Motor neuron (in vitro differentiated cells): ENCODE measurements at places on chromosomes 4 and X. TPM values are rescaled to one million over a fixed set of nuclear protein-coding genes. Genes with fewer than 3 reads are reported as not detected.

Gene PCDH18
- 16.7 and 18.4 TPM in 2 replicates for total RNA-seq

Gene NDP
- total RNA-seq: 13.3 and 14.0 TPM in 2 replicates

Gene SPANXA1
- total RNA-seq: not detected in 2 replicates

Gene SNCA
- total RNA-seq: 3.4 and 5.0 TPM in 2 replicates

Gene EOLA1
- total RNA-seq: 17.0 and 19.9 TPM in 2 replicates

Gene TKTL1
- not detected in 2 replicates for total RNA-seq

Gene VCX3B
- not detected in 2 replicates for total RNA-seq

Gene SSX2B
- total RNA-seq: 0.41 TPM in 1 of 2 replicates, not detected in the other

Gene HMX1
- total RNA-seq: not detected in 2 replicates

Gene FAM133A
- 0.31 TPM in 1 of 2 replicates, not detected in the other for total RNA-seq

Gene ADGRL3
- 81.8 and 84.8 TPM in 2 replicates for total RNA-seq

Gene MAPK10
- total RNA-seq: 64.2 and 69.4 TPM in 2 replicates

Gene ZNF827
- total RNA-seq: 16.1 and 20.5 TPM in 2 replicates

Gene EPGN
- total RNA-seq: 0.43 TPM in 1 of 2 replicates, not detected in the other

Gene GDPD2
- 5.4 and 5.8 TPM in 2 replicates for total RNA-seq

Gene TMEM31
- total RNA-seq: 0.73 TPM in 1 of 2 replicates, not detected in the other

Gene PNMA6A
- 11.0 and 12.0 TPM in 2 replicates for total RNA-seq

Gene MGAT4D
- total RNA-seq: 0.35 TPM in 1 of 2 replicates, not detected in the other

Gene EDA2R
- 26.7 and 29.8 TPM in 2 replicates for total RNA-seq

Gene PARM1
- total RNA-seq: 0.19 and 0.21 TPM in 2 replicates

Gene NR3C2
- total RNA-seq: 1.9 and 2.0 TPM in 2 replicates

Gene CCNA2
- 34.2 and 35.4 TPM in 2 replicates for total RNA-seq

GRCh38 chr4:89296399-89296798 is 11.2 kb downstream of the GPRIN3 start:
- no peak for ATAC-seq

DNA sequence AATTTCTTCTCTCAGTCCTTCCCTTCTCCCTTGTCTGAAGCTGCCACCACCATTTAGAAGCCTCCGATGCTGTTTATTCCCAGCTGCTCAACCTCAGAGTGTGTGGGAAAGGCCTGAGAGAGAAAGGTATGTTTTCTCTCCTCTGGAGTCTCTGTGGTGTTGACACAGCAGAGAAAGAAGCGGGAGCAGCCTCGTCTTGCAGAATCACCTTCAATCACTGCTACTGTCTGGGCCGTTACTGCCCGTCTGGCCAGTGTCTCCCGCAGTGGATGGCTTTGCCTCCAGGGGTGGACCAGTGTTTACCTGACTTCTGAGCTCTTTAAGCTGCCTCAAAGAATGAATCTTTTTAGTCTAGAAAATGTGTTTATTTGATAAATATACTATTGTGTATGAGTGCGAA is 148.9 kb upstream of the FAM47C start:
- no peak for ATAC-seq

DNA sequence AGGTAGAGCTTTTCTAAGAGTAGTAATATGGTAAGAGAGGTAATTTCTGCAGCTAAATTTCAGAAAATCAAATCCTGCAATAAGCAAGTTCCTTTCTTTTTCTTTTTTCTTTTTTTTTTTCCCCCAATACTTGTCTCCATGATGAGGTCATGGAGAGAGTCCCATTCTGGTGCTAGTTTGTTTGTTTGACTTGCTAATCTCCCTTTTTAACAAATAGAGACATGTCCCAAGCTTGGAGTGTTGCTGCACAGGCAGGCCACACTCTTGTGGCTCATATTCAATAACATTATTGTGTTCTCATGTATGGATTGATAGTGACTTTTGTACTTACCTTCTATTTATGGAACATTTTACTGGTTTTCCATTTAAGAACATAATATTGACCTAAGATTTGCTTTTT is 25.5 kb downstream of the PTPN13 start:
- ATAC-seq: peak; percentile 50

DNA sequence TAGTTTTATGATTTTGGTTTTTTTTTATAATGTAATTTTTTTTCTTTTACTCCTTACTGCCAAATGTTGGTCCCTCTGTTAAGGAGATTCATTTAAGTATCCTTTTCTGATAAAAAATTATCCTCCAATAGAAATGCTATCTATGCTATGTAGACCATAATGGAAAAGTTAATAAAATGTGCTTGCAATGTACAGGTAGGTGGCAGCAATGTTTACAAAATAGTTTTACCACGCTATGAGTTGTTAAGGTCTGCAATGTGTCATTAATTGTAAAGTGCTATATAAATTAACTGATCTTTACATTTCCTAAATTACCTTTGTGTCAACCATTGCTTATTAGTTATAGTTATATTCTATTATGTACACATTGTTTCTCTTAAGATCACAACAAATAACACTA is 3.8 kb upstream of the CENPC start:
- no peak for ATAC-seq

GRCh38 chrX:39008549-39008948 is 207.3 kb downstream of the MID1IP1 start:
- no peak for ATAC-seq

DNA sequence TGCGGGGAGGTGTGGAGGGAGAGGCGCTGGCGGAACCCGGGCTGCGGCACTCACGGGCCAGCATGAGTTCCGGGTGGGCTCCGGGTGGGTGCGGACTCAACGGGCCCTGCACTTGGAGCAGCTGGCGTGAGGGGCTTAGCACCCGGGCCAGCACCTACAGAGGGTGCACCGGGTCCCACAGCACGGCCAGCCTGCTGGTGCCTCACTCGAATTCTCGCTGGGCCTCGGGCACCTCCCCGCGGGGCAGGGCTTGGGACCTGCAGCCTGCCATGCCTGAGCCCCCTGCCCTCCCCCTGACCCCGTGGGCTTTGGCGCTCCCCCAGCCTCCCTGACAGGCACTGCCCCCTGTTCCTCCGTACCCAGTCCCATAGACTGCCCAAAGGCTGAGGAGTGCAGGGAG is 10.8 kb upstream of the CAMK2D start:
- no peak for ATAC-seq

DNA sequence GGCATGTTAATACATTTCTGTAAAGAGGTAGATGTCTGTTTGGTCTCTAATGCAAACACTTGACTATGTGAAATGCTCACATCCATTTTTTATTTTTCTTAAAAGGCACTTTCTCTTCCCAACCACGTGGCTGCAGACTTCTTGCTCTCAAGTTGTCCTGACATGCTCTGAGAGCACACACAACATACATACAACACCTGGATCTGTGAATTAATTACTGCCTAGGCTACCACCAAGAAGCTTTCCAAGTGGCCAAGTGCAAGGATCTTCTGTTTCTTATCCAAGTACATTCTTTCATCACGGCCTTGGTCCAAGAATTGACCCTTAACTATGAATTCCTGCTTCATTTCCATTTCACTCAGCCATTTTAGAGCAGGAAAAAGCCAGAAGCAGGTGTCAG is 110.8 kb downstream of the SPRY1 start:
- no peak for ATAC-seq

- no peak for ATAC-seq
These were observed 17.0 kb downstream of the ELF4 start for GRCh38 chrX:130093271-130093670.

- ATAC-seq: no peak
These were observed 46.1 kb downstream of the CNGA2 start for GRCh38 chrX:151780621-151781020.

- ATAC-seq: no peak
These were observed 5.7 kb upstream of the SORCS2 start for GRCh38 chr4:7186516-7187167.

DNA sequence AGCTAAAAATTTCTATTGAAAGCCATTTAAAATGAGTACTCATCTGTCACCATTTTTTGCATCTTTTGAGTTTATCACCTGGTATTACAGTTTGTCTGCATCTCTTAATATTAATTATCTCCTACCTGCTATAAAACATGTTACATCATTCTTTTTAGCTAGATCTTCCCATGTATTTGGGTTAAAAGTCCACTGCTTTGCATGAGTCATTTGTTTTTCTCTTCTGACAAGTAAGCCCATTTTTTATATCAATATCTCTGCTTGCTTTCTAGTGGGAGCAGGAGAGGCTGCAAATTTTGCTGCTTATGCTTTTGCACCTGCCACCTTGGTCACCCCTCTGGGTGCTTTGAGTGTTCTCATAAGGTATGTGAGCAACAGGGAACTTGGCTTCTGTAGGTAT is 16.1 kb downstream of the NIPAL1 start:
- no peak for ATAC-seq

- ATAC-seq: no peak
These were observed 3.8 kb upstream of the SERPINA7 start for GRCh38 chrX:106042296-106042695.

GRCh38 chrX:30910124-30910860 is 21.2 kb upstream of the TAB3 start:
- ATAC-seq: peak; percentile 48

- ATAC-seq: peak; percentile 72
These were observed 285.7 kb upstream of the TRAM1L1 start for GRCh38 chr4:117370944-117371668.

DNA sequence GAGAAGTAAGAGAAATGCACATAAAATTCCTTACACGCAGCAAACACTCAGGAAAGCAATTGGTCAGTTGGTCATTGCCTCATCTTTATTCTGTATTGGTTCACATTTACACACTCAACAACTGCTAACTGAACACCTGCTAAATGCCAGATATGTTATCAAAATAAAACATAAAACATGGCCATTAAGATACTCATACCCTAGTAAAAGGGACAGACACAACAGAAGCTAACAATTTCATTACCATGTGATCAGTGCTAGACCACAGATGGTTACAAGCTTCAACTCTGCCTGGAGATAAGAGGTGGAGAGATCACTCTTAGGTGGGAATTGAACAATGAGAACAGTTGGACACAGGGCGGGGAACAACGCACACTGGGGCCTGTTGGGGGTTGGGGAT is 26.2 kb downstream of the TEC start:
- ATAC-seq: no peak

- no peak for ATAC-seq
These were observed 32.3 kb downstream of the CHRNA9 start for GRCh38 chr4:40367451-40367850.

DNA sequence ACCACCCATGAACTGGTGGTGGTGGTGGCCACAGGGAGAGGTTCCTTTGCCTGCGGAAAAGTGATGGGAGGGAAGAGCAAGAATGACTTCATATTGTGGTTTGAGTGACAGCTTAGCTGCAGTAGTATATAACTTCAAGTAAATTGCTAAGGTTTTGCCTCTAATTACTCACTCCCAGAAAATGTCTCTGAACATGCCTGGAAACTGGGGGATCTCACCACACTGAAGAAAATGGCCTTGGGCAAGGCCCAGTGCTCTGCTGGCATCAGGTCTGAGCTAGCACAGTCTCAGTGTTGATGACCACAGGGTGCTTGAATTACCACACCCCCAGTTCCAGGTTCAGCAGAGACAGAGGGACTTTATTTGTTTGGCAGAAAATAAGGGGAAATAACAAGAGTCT is 2085.4 kb downstream of the ARAP2 start:
- no peak for ATAC-seq

GRCh38 chr4:57162499-57163019 is 52.4 kb upstream of the IGFBP7 start:
- ATAC-seq: no peak

DNA sequence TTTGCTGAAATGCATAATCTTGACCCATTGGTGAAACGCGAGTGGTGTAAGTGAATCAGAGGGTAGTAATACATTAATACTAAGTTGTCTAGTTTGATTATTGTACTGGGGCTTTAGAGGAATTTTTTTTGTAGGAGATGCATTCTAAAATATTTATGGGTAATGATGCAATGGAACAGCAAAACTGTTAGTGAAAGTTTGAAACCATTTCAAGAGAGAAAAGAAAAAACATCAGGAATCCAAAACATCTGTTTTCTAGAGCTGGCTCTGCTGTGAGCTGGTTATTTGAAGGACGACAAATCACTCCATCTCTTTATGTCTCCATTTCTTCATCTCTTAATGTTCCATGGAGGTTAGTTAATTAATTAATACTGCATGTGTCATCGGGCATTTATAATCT is 351.9 kb upstream of the FAT1 start:
- no peak for ATAC-seq

DNA sequence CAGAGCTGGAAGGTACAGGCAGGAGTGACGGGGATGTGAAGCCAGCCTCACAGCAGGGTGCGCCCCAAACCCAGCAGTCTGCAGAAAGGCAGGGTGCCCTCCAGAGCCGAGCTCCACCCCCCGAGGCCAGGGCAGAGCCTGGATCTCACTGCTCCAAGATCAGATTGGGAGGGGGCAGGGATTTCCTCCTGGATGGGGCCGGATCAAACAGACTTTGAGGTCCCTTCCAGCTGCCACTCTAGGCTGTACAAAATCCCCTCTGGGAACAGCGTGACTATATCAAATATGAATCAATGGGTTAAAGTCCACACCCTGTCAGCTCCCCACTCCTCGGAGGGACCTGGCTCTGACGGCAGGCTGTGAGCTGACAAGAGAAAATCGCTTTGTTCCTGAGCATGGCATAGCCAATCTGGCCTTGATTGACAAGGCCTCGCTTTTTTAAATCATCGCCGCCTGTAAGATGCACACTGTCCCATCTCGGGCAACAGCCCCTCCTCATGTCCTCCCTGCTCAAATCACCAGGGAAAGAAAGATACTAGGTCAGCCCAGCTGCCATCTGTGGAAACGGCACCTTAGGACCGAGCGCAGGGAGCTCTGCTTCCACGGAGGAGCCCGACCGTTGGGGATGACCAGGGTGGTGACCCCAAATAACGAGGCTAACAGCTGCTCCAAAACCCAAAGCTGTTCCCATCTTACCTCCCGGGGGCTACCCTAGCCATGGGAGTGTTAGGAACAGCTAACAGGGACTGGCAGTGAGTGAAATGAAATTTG is 39.9 kb downstream of the PSAPL1 start:
- ATAC-seq: no peak

GRCh38 chr4:13907255-13907751 is 279.8 kb upstream of the BOD1L1 start:
- ATAC-seq: peak; percentile 100

DNA sequence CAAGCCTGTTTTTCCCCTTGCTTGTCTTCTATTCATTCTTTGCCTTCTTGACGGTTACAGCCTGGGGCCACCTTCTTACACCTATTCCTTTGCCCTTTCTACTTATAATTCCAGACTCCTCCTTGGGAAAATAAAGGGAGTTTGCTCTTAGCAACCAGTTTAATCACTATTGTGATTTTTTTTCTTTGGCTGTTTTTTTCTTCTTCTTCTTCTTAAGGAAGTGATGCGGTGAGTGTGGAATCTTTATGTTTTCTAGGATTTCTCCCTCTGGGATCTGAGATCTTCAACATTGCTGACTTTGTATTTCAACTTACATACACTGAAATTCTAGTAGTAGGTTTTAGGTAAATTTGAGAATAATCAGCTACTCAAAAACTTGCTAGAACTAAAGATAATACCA is 1.1 kb upstream of the KLHL13 start:
- ATAC-seq: no peak

GRCh38 chrX:94493405-94493804 is 819.4 kb downstream of the FAM133A start:
- no peak for ATAC-seq
